ENCODE measurements at places on chromosomes 13 and 19.
A peak's percentile ranks its signal among the peaks of the same experiment; 100 is the strongest.

DNA sequence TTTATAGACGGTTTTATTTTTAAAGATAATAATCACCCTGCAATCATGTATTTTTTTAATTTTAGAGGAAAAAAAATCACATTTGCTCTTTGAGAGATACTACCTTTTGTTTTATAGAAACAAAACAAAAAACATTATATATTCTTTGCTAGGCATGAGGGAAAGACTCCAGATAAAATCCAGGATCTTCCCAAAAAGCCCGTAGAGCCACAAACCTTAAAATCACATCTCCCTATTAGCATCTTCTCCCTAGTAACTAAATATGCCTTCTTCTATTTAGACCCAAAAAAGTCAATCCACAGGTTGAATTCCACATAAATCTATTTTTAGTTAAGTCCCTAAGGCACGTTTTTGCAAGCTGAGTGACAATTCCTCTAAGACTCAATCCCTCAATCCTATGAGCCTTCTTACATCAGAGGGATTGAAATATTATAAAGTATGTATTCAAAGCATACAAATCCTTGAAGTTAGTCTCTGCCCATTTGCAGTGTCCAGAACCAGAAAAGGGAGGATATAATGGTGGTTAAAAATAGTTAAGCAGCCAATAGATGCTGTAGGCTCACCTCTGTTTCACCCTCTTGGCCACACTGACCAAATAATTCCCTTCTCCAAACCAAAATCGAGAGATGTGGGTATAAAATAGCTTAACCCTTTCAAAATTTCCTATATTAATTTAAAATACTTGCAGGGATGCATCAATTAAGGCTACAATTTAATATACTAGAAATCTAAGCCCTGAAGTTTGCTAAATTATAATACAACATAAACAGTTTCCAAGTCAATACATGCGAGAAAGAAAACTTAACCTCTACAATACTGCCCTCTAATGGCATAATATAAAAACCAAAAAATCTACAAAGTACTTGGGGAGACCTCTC lies 64.0 kb downstream of the SERP2 start:
- no peak for DNase-seq

DNA sequence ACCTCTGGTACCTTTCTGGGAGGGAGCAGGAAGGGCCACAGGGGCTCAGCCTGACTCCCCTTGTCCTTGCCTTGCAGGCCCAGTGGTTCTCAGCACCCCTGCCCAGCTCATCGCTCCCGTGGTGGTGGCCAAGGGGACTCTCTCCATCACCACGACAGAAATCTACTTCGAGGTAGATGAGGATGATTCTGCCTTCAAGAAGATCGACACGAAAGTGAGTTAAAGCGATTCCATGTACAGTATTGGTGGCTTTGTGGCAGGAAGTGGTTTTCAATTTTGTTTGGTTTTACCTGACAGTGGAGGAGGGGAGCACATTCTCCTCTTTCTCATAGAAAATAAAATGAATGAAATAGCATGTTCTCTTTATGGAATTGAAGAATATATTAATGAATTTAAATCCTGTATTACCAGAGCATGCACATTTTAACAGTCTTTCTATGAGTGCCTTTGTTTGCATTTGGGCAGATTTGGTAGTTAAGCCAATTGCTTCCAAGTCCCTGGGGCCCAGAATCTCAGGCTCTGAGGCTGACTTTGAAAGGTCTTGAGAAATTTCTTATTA lies 4.1 kb downstream of the MAB21L1 start:
- no peak for DNase-seq

- DNase-seq, result peak; percentile 58
These were observed 8.0 kb downstream of the DNASE2 start for GRCh38 chr19:12872941-12873890.

- no peak for DNase-seq
These were observed 33.0 kb downstream of the ACTL9 start for GRCh38 chr19:8665468-8666213.

GRCh38 chr19:4713384-4713951 lies 10.2 kb downstream of the DPP9 start:
- peak; percentile 88 for DNase-seq

- no peak for DNase-seq
These were observed 8.4 kb downstream of the NPHS1 start for GRCh38 chr19:35843676-35844481.

- DNase-seq, result no peak
These were observed 62.4 kb upstream of the SERP2 start for GRCh38 chr13:44311011-44311780.

DNA sequence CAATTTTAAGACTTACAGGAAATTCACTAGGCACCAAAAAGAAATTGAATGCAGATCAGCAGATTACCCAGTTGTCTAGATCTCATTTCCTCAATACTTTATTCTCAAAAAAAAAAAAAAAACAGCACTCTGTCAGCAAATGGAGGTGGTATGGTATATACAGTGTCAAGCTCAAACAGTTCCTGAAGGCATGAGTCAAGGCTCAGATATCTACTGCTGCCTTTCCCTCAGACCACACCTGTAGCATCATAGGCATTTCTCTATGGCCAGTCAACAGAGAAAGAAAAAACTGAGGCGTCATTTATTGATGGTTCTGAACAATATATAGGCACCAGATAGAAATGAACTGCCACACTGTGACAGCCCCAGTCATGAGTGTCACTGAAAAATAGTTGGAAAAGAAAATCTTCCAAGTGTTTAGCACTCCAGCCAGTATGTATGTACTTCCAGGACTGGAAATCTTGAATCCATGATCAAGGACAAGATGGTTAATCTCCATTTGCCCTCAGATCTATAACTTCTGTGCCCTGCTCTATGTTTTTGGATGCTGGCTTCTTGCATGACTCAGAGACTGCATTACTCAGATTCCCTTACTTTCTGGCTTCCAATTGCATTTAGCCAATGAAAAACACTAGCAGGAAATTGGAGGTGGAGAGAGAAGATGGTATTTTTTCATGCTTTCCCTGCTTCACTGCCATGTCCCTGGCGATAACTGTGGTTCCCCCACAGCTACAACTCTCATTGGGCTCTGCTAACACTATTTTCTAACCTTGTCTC lies 8.4 kb upstream of the COG3 start:
- no peak for DNase-seq

DNA sequence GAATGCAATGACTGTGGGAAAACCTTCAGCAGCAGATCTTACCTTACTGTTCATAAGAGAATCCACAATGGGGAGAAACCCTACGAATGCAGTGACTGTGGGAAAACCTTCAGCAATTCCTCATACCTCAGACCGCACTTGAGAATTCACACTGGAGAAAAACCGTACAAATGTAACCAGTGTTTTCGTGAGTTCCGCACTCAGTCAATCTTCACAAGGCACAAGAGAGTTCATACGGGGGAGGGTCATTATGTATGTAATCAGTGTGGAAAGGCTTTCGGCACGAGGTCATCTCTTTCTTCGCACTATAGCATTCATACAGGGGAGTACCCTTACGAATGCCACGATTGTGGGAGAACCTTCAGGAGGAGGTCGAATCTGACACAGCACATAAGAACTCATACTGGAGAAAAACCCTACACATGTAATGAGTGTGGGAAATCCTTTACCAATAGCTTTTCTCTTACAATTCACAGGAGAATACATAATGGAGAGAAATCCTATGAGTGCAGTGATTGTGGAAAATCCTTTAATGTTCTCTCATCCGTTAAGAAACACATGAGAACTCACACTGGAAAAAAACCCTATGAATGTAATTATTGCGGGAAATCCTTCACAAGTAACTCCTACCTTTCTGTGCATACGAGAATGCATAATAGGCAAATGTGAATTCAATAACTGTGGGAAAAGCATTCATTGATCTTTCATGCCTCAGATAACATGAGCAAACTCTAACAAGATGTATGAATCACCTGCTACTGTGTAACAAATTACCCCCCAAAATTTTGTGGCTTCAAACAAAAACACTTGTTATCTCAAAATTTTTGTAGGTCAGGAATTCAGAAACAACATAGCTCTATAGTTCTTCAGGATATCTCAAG lies 13.8 kb downstream of the ZNF557 start:
- no peak for DNase-seq

DNA sequence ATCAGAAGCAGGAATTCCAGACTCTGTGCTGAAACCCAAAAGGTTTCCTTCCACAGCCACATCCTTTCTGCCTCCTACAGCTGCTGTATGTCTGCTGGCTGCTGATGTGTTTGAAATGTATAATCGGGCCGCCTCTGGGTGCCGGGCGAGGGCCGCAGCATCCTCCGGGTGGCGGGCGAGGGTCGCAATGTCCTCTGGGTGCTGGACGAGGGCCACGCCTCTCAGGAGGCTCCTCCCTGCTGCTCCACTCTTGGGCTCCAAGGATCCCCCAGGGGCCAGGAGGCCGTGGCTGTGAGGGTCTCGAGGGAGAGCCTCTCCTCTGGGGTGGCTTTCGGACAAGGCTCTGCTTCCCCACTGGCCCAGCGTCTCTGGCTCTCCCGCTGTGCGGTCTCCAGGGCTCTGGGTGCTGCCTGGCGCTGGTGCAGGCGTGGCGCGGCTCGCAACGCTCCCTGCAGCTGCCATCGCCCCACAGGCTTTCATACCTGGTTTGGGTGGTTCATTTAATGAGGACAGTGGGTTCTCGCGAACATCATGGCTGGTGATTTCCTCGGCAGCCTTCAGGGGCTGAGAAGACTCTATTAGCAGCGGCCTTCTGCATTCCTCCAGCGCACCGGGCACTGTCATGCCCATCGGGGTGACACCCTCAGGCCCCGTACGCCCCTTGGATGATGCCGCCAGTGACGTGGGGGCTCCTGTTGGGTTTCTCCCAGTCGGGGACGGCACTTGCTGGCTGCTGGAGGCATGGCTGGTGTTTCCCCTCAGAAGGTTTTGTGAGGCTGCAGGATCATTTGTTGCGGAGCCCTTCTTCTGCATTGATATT lies 41.8 kb upstream of the GRTP1 start:
- DNase-seq, result peak; percentile 37

- DNase-seq, result no peak
These were observed 9.7 kb downstream of the LPAR6 start for GRCh38 chr13:48403151-48403631.

DNA sequence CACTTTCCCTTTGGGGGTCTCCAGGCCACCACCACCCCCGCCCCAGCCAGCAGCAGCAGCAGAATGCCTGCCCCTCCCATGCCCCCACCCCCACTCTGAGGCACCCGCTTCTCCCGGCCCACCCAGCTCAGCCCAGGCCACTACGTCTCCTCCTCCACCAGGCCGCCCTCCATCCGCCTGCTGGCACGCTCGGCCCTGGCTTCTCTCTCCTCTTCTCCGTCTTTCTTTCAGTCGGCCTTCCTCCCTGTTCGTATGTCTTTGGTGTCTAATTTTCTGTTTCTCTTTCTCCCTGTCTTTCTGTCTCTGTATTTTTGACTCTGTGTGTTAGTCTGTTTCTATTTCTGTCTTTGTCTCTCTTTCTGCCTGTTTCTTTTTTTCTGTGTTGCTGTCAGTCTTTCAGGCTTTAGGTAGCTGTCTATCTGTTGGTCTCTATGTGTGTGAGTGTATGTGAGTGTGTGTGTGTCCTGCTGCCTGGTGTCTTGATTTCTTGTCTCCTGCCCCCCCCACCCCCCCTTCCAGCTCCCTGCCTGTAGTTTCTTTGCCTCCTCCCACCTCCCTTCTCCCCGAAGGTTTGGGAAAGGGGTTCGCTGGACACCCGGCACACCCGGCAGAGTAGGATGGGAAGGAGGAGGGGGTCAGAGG lies at the start of gene LGI4:
Gene LGI4, minus strand, starts transcription at position 459 of the 642 bp plus-strand sequence. Its CDS starts 379 bp downstream, at position 80.
- DNase-seq, result no peak

GRCh38 chr19:37466277-37466797 lies 907 bp downstream of the ZNF569 start:
- DNase-seq, result no peak

- no peak for DNase-seq
These were observed 750.6 kb downstream of the DIAPH3 start for GRCh38 chr13:59413126-59413525.

GRCh38 chr19:14393329-14393728 lies 12.1 kb downstream of the ADGRE5 start:
- no peak for DNase-seq

DNA sequence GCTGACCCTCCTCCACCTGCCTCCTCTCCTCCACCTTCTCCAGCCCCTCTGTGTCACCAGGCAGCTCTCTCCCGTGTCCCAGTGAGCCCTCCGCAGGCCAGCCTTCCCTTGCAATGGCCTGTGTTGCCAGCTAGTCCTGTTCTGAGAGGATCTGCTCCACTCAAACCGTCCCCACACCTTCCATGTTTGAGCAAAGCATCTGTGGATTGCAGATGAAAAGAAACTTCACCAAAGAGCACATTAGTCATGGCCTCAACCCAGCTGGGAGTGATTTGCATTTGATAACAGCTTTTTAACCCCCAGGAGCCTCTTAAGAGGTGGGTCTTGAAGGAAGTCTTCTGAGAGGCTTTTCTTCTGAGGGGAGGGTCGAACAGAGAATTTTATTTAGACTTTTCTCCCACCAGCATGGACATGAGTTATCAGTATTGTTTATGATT lies 72.8 kb downstream of the COL4A2 start:
- DNase-seq, result no peak

- no peak for DNase-seq
These were observed 53.2 kb downstream of the TMED1 start for GRCh38 chr19:10782795-10783194.

DNA sequence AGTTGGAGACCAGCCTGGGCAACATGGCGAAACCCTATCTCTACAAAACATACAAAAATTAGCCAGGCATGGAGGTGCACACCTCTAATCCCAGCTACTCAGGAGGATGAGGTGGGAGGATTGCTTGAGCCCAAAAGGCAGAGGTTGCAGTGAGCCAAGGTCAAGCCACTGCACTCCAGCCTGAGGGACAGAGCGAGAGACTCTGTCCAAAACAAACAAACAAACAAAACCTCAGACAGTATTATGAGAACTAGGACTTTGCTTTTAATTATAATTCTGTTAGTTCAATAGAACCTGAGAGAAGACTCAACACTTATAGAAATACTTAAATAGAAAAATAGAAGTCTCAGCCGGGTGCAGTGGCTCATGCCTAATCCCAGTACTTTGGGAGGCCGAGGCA lies 31.1 kb upstream of the TPM4 start:
- no peak for DNase-seq

- DNase-seq, result no peak
These were observed 87.3 kb upstream of the ABCC4 start for GRCh38 chr13:95388420-95389079.

DNA sequence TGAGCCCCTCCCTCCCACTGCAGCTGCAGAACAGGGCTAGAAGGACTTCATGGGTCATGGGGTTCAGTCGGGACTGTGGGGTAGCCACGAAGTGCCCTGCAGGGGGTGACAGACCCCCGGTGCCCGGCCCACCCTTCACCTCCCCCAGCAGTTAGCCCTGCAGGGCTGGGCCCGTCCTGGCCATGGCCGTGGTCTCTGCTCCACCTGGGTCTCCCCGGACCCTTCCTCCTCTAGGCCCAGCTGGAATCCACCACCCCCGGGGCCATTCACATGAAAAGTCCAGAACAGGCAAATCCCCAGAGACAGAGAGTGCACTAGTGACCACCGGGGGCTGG lies 17.3 kb downstream of the MKNK2 start:
- no peak for DNase-seq

Data from left lobe of liver (tissue), 2 donors.